LoVo (cell line): ENCODE measurements at places on chromosomes 4 and X.

DNA sequence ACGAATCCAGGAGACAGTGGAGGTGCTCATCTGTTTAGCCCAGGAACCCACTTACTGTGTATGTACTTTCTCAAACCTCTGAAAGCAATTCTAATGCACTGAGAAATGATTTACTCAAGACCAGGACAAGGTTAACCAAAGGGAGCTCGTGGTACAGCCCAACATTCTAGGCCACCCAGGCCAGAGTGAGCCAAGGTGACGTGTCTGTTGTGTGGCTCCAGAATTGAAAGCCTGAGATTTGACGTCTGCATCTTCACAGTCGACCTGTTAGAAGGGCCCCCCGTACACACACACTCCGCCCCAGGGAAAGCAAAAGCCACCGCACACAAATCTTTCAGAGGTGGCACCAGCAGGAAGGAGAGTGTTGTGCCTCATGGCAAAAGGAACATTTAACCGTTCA is 2.3 kb downstream of the MAP3K15 start:
- DNase-seq = no peak

GRCh38 chr4:140720387-140721304 is 35.5 kb downstream of the TBC1D9 start:
- no peak for DNase-seq

DNA sequence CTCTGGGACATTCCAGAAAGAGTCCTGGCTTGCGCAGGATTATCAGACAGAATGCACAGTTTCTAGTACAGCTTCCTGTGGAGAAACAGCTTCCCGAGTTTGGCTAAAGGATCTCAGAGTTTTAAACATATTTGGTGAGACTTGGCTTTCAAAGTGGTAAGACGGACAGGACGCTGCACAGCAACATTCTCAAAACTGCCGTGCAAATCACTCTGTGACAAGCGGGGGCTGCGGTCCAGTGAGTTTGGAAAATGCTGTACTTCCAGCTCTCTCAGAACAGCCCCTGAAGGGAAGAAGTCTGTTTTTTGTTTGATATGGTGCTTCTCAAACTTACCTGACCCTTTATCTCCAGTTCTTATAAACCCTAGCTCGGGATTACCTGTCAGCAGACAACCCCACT is 18.1 kb downstream of the LGI2 start:
- DNase-seq = no peak

DNA sequence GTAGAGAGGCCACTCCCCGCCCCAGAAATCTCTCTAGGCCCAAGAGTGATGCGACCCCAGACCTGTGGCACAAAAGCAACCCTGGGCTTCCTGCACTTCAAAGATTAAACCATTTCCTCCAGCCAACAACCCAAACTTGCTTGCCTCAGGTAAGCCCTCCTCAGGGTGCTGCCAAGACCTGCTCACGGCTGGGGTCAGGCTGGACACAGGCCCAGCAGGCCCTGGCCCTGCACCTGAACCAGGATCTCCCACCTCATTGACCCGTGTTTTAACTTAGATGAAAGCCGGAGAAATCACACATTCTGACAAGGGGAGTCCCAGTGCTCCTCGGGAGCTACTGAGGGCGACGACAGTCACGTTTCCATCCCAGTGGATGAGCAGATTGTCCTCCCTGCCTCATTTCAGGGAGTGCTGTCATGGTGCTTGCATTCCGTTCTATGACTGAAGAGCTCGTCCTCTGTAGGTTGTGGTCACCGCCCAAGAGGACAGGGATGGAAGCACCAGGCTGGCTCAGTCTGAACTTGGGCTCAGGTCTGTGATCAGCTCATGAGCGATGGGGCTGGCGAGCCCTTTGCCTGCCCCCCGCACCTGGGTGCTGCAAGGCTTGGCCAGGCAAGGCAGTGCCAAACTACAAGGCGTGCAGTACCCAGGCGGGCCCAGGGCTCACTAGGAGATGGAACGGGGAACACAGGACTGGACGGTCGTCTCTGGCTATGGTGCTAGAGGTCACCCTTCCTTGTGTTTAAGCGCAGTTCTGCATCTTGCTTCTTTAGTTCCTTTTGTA is 25.9 kb downstream of the WDR1 start:
- DNase-seq = no peak

GRCh38 chr4:77802402-77802801 is 16.8 kb downstream of the CNOT6L start:
- no peak for DNase-seq
